ENCODE measurements at places on chromosomes 7 and 10.

DNA sequence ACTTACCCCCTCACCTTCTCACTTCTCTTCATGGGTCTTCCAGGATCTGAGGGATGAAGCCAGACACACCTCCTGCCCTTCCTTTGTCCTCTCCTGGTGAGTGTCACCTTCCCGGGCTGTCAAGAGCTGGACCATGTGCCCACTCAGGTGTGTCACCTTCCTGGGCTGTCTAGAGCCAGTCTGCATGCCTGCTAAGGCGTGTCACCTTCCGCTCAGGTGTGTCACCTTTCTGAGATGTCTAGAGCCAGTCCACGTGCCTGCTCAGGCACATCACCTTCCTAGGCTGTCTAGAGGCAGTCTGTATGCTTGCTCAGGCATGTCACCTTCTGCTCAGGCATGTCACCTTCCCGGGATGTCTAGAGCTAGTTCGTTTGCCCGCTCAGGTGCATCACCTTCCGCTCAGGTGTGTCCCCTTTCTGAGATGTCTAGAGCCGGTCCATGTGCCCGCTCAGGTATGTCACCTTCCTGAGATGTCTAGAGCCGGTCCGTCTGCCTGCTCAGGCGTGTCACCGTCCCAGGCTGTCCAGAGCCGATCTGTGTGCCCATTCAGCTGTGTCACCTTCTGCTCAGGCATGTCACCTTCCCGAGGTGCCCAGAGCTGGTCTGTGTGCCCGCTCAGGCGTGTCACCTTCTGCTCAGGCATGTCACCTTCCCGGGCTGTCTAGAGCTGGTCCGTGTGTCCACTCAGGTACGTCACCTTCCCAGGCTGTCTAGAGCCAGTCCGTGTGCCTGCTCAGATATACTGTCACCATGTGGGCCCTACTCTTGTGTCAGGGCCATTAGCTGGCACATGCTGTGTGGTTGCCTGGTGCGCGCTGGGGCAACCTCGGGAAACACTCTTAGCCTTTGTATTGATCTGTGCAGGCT, 245.3 kb downstream of the EBF3 start:
- no peak for DNase-seq

DNA sequence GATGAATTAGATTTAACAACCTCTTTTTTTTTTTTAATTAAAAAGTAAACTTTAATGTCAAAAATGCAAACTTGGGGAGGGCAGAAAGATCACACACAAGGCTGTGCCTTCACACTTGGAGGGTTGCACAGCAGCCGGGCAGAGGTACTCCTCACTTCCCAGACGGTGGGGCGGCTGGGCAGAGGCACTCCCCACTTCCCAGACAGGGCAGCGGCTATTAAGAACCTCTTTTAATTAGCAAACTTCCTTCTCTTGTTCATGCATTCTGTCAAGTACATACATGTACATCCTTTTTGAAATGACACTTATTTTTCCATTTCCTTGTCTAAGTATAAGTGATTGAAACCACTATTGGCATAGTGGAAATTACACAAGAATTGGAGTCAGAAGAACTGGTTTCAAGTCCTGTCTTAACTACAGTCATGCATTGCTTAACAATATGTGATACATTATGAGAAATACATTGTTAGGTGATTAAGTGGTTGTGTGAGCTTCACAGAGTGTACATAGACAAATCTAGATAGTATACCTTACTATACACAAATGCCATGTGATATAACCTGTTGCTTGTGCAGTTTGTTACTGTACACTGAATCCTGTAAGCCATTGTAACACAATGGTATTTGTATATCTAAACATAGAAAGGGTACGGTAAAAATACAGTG, 26.5 kb downstream of the BTRC start:
- no peak for DNase-seq

- no peak for DNase-seq
Measured at GRCh38 chr7:17595546-17595945, 297.1 kb downstream of the AHR start.

- no peak for DNase-seq
Measured at GRCh38 chr7:27204851-27205322, 5.0 kb upstream of the HOXA13 start.

GRCh38 chr7:27064159-27064558, 31.6 kb downstream of the HOXA1 start:
- DNase-seq: no peak

- no peak for DNase-seq
Measured at GRCh38 chr10:103896225-103896624, 21.8 kb downstream of the STN1 start.

GRCh38 chr7:118452128-118452527, 227.6 kb downstream of the ANKRD7 start:
- DNase-seq: no peak

DNA sequence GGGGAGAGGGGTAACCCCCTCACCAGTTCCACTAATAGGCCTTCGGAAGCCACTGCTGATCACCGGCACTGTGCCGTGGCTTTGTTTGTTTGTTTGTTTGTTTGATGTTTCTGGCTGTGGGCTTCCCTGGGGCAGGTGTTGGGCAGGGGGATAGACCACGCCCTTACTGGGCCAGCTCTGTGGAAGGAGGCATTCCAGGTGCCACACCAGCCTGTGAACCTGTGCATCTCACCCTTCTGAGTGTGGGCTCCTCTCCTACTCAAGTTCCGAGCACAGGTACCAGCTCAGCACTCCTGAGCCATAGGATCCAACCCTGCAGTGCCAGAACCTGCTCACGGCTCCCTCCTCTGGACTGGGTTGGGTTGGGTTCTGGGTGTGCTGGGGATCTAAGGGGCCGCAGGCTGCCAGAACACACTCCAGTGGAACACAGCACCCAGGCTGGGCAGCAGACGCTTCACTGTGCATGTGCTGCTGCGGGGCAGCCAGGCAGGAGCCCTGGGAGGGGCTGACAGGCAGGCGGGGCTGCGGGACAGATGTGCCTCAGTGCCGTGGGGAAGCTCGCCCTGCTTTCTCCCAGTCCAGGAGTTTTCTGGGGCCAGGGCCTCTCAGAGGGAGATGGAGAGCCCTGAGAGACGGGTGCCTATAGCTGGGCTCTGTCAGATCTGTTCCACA, 1053.9 kb downstream of the CNTNAP2 start:
- no peak for DNase-seq

GRCh38 chr7:142997456-142997989, 29.4 kb downstream of the OR9A2 start:
- DNase-seq: no peak

GRCh38 chr7:95536656-95537311, 51.0 kb downstream of the ASB4 start:
- DNase-seq: no peak

- DNase-seq: no peak
Measured at GRCh38 chr10:75546004-75546403, 114.6 kb downstream of the LRMDA start.

DNA sequence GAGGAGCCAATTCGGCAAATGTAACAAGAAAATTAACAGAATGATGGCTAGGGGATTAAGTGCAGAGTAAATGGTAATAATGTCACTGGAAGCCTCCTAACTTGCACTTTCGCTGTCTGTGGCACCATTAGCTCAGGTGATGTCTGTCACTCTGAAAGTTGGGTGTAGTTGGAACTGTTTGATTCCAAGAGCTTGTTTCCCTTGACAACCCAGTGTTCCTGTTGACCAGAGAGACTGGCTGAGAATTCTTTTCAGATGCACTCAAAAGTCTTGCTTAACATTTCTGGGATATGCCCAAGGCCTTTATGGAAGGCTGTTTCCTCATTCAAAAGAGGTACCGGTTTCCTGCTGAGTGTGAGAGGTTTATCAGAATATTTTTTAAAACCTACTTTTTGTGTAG, 49.6 kb downstream of the PLPP4 start:
- no peak for DNase-seq

DNA sequence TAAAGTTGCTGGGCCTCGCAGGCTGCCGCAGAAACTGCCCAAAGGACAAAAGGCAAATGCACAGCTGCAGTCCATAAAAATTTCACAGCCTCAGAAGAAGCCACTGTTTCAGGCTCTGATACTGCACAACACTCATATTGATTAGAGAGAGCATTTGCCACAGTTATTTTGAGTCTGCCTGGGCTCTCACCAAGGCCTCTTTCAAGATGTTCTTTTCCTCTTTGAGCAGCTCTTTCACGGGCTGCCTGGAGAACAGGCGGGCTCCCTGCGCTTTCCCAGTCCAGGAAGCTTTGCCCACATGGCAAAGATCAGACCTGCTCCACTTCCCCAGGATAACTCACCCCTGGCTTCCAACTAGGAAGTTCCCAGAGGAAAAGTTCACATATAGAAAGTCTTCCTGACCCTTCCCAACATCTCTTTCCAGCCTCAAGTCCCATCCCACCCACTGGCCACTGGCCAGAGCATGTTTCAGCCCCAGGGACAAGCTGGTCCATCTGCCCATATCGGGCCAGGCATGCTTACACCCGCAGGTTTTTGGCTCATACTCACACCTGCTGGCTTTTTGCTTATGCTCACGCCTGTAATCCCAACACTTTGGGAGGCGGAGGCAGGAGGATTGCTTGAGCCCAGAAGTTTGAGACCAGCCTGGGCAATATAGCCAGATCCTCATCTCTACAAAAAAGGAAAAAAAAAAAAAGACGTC, 3.3 kb downstream of the SLIT1 start:
- DNase-seq: peak; percentile 23

GRCh38 chr7:92682903-92683539, 92.8 kb upstream of the FAM133B start:
- DNase-seq: no peak

GRCh38 chr7:29140873-29141468, 5.4 kb downstream of the CPVL start:
- DNase-seq: no peak

DNA sequence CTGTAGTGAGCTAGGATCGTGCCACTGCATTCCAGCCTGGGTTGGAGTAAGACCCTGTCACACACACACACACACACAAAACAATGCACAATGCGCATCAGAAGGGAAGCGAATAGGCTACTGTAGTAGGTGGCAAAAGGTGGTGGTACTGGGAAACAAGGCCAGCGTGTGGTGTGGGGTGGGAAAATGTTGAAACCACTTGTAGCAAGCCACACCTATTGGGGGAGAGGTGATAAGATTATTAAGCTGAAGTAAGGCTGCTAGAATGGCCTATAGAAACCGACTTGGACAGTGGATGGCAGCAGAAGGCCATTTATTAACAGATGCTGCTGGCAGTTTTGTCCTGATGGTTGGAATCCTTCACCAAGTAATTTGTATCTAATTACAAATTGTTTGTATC, 7.2 kb upstream of the CHCHD1 start:
- no peak for DNase-seq

DNA sequence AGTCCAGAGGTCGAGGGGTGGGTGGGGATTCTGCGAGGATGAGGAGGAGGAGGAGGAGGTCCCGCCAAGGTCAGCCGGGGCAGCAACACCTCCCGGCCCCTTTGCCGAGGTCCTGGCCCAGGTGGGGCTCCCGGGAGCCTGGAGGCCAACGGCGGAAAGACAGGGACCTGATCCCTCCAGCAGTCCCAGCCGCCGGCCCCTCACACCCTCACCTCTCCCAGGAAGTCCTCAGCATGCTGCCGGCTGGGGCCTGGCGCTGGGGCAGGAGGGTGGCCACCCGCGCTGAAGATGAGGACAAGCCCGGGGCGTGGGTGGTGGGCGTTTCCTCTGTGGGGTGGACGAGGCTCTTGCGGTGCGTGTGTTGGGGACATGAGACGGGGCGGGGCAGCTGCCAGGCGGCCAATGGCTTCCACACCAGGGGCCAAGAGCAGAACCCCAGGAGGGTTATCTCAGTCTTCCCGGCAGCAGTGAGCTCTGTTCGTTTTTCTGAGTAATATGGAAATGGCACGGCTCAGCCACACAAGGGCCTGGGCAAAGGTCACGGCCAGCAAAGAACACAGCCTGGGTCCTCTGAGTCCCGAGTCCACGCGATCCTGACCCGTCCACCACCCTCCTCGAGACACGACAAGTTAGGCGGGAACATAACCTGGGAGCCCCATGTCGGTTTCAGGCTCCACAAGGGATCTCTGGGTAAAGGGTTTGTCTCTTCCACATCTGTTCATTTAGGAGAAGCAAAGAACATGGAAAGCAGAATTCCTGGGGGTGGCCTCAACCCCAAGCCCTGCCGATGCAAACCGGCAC, 82.9 kb upstream of the PDGFA start:
- DNase-seq: no peak

DNA sequence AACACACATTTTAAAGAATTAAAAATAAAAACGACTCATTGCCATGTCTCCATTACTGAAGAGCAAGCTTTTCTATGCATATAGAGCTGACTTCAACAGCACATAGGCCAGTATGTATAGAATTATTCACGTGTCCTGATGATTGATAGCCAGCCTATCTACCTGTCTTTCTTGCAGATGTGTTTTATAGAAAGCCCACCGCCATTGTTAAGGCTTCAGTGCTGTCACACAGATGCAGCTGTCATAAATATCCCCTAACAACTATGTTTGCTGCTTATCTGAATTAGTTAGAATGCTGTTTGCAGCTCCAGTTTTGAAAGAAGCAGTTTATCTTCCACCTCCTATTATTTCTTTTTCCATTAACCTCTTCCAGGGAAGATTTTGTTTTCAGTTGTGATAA, 235.9 kb downstream of the SLC25A13 start:
- no peak for DNase-seq

GRCh38 chr7:134695321-134695860, 48.7 kb downstream of the BPGM start:
- DNase-seq: no peak

DNA sequence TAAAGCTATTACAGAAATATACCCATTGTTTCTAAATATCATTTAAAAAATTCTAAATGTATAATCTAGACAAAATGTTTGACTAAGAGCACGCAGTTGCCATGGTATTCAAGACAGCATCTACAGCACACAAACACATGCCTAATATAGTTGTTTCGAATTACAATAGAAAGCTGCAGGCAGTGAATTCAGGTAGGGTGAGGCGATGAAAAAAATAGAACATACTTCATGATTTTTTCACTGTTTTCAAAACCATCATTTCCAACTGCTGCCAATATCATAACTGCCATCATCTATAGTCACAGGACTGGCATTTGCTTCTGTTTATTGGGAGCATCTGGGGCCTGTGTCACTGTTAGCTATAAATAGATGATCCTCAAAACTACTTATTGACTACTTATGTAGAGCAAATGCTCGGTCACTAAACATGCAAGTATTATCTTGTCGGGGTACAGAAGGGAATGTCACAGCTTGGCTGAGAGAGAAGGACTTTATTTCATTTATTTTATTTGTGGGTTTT, 34.4 kb upstream of the OTUD1 start:
- DNase-seq: no peak

DNA sequence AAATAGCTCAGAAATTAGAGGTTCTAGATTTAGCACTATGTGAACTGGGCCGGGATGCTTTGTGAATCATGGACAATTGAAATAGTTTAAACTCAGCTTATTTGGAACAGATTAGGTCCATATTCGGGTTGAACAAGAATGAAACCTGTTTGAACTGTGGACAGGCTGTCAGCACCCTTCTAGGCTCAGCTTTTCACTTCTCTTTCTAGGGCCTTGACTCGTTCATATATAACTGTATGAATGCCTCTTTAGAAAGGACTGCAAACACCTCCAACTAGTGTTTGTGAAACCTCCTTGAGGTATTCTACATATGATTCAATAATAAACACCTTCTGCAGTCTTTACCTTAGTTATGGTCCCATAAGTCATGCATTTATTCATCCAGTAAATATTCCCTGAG, 115.6 kb downstream of the REEP3 start:
- DNase-seq: no peak

Measured in anterior cingulate cortex (tissue), 58 donors.